Activated CD4-positive, alpha-beta memory T cell treated with anti-CD3 and anti-CD28 coated beads for 36 hours (primary cell): ENCODE measurements at places on chromosomes 7 and 10.
A peak's percentile ranks its signal among the peaks of the same experiment; 100 is the strongest.

DNA sequence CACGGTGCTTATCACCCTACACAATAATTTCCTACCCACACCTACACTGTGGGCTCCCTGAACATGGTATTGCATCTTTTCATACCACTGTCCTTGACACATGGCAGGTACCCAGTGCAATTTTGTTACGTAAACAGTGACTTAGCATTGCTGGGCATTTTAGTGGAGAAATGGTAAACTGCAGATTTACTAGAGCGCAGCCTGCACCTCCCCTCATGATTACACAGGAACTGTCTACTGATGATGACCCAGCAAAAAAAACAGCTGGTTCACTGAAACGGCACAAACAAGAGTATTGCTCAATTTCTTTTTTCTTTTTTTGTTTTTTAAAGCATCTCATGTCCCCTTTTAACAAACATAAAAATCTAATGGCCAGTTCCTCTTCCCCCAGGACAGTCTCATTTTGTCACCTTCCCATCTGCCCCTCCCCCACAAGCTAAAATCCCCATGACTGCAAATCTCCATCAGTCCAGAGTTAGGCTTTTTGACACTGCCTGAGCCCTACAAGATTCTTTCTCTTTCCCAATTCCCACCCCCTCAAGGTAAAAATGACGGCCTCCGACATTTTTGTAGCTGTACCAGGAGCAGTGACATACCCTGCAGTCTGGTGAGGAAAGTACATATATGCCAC is 2.8 kb downstream of the ZNF746 start:
- DNase-seq, result no peak

- DNase-seq, result no peak
These were observed 775.5 kb downstream of the LRMDA start for GRCh38 chr10:76206797-76207352.

GRCh38 chr10:103543617-103544525 is 50.4 kb downstream of the NEURL1 start:
- no peak for DNase-seq

GRCh38 chr7:150428671-150429451 is 21.6 kb upstream of the GIMAP8 start:
- peak; percentile 48 for DNase-seq

DNA sequence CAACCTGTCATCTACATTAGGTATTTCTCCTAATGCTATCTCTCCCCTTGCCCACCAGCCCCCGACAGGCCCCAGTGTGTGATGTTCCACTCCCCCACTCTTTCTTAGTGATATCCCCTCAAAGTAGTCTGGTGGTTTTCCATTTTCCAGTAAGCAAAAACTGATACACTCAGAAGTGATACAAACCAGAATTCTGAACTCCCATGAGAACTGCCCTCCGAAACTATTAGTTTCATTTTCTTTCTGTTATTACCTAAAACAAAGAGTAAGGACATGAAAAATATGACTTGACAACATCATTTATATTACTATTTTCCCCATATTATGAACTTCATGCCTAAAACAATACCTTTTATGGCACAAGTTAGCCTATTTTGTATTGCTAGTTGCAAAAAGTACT is 175.0 kb downstream of the OTUD1 start:
- DNase-seq, result no peak

GRCh38 chr10:32373496-32373895 is 26.5 kb upstream of the EPC1 start:
- DNase-seq, result no peak

DNA sequence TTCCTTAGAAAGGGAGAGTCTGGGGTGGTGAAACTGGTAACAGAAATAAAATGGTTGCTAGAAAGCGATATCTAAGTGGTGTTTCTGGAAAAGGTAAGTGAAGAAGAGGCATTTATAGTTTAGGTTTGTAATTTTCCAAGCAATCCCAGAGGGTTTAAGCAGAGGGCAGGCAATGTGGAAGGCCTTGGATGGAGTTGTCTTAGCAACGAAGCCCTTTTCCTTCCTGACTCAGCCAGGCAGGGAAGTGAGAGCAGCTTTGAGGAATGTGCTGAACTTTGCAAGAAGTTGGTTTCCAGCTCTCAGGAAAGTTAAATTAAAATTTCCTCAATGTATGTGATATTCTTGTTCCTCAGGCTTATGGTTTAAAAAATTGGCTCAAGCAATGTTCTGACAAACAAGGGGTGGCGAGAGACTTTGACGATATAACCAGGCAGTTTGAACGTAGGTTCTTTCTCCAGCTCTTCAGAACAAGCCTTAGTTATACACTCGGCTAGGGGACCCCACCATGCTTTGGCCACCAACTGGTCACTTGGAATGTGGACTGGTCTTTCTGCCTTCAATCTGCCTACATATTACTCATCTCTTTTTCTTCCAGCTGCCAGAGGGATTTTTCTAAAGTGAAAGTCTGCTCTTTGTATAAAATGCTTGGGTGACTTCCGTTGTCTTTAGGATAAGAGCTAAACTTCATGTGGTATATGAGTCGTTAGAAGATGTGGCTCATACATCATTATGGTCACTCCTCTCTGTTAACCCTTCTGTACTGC is 66.9 kb upstream of the SLC25A13 start:
- no peak for DNase-seq

DNA sequence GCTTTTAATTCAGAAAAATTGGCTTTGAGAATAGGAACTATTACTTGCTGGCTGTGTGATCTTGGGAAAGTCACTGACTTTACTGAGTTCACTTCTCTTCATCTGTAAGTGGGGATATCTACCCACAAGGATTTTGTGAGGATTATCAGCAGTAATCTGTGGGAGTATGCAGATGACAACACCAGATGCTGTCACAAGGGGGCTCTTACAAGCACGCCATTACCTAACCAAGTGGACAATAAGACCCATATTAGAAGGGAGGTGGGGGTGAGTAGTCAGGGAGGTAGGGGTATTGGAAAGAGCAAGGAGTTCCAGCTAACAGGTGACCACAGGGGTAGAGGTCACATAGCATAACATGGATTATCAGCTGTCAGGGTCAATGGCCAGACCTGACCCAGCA is 569.4 kb downstream of the SUGCT start:
- DNase-seq, result no peak

GRCh38 chr7:127582361-127582760 is 3.0 kb downstream of the GCC1 start:
- DNase-seq, result no peak

- peak; percentile 69 for DNase-seq
These were observed 107.9 kb upstream of the PPIF start for GRCh38 chr10:79239275-79239779.

DNA sequence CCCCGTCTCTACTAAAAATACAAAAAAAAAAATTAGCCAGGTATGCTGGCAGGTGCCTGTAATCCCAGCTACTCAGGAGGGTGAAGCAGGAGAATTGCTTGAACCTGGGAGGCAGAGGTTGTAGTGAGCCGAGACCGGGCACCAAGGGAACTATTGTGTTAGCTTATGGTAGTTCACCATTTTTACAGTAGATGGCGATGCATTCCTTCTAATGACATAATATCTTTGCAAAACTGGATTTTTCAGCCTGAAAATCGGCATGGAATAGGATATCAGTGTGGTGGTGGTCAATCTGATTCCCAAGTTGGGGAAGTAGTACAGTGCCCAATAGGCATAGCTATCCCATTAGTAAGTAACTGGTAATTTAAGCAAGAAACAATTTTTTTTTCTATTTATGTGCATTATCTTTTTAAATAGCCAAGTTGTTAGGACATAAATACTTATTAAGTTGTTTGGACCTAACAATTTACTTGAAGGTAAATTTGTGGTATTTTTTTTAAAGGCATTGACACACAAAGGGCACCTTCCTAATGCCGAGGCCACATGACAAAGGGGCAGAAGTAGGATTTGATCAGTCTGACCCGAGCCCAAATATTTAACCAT is 17.6 kb upstream of the IMPDH1 start:
- DNase-seq, result peak; percentile 30

DNA sequence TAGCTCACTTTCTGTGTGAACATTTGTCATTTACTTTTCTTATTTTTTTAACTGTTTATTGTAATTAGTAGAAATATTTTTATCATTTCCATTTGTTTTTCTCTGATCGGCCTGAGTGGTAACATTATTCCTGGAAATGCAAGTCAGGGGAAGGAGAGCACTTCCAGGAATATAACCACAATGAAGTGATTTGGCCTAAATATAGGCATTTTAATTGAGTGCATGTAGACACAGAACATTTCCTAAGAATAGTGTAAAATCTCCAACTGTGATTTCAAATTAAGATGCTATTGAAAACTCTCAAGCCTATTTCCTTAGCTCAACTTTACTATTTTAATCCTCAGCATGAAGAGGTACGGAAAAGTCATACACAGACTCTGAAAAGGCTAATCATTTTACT is 86.5 kb upstream of the SKAP2 start:
- no peak for DNase-seq

DNA sequence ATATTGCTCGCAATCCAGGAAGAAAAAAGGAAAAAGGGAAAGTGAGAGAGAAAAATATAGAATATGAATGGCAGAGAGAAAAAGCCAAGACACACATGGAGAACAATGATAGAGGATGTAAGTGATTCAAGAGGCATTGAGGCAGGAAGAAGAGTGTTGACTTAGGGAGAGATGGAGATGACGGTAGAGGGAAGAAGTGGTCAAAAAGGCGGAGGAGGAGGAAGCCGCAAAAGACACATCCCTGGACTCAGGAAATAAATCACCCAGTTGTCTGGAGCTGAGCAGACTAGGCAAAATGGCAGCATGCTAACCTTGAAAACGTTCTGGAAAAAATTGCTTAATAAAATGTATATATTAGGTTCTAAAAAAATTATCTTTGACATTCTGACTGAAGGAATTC is 17.7 kb upstream of the GPR37 start:
- no peak for DNase-seq

DNA sequence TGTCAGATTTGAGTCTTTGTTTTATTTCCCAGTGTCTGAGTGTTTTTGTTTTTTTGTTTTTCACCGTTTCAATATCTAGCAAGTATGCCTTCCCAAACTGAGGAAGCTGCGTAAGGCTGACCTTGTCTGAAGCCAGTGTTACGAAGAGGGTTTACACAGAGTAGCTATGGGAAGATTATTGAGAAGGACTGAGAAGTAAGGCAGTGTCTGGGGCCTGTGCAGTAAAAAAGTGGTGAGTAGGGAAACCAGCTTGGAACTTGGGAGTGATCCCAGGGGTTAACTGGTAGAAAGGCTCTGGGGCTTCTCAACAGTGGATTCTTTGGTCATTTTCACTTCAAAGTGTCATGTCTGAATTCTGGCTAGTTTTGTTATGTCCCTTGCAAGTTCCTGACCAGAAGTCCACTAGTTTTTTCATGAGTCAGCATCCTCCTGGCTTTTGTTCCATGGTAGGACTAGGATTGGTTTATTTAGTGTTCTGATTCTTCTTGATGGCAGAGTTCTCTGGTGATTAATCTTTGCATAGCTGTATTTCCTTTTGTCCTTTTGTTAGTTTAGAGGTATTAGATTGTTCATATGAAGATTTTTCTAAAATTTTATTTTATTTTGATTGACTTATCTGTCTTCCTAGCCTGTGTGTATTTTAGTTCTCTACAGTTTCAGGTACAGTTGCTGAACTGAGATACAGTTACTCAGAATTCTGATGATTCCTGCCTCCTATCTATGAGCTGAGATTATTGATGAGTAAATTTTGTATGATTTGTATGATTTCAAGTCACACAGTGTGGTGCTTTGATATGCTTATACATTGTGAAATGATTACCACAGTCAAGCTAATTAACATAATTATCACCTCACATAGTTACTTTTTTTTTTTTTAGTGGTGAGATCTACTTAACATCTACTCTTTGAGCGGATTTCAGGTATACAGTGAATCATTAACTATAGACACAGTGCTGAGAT is 19.0 kb downstream of the GARS1 start:
- no peak for DNase-seq
